CD4-positive, alpha-beta T cell treated with Interleukin-17A for 4 hours (primary cell): ENCODE measurements at places on chromosomes 16 and 17.

DNA sequence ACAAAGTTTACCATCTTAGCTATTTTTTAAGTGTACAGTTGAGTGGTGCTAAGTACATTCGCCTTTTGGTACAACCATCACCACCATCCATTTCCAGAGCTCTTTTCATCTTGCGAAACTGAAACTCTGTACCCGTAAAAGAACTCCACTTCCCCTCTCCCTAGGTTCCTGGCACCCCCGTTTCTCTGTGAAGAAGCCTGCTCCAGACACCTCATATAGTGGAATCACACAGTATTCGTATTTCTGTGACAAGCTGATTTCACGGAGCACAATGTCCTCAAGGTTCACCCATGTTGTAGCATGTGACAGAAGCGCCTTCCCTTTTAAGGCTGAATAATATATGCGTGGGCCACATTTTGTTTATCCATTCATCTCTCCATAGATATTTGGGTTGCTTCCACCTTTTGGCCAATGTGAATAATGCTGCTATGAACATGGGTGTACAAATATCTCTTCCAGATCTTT, 54.2 kb upstream of the MAP3K14 start:
- DNase-seq: no peak

DNA sequence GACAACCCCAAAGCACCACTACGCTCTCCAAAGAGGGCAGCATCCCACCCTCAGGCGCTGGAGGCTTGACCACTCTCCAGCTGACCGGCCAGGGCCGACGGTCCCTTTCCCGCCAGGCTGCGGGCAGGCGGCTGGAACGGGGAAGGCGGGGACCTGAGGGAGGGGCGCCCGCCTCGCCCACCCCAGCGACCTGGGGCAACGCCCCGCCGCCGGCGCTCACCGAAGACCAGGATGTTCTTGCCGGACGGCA, 431 bp downstream of the DYNC1LI2 start:
- DNase-seq: no peak

- no peak for DNase-seq
These were observed 41.4 kb downstream of the SF3B3 start for GRCh38 chr16:70565053-70565452.

DNA sequence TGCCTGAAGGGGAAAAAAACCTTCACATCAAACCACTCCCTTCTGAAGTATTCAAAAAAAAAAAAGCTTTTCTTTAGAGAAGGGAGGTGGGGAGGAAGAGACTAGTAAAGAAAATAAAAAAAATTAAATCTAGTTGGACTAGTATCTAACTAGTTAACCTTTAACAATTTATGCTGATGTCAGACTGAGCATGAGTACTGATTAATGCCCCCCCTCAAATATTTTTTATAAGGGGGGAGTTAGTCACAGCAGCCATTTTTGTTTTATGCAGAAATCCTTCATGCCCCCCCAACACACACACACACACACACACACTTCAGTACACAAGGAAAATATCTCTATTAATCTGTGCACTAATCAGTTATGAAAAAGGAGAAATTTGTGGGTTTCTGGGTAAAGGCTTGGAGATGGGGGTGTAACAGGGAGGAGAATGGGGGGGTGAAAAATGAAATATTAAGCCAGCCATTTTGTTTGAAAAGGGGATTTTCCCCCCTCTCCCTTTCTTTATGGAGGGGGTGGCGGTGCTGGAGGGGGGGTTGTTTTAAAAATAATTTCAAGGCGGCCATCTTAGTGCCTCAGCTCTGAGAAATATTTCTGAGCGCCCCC, 4.7 kb upstream of the CHD3 start:
- peak; percentile 38 for DNase-seq

DNA sequence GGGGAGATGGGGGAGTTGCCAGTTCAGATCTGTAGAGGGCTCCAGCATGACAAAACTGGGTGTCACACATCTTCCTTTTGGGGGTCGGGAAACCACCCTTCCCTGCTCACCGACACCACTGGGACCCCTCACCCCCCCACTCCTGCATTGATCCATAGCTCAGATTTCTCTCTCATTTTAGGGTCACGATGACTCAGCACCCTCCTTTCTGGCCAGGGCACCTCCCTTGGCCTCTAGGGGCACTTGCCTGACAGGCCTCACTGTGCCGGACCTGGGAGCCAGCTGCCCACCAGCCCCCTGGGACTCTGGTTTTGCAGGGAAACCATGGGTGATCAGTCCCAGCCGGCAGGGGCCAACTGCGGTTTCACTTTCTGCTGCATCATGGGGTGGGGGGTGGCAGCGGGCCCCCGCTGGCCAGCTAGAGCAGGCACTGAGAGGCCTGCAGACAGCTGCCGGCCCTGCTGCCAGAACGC, 239.4 kb downstream of the MRTFB start:
- no peak for DNase-seq

- DNase-seq: no peak
These were observed 51.1 kb downstream of the ZNF778 start for GRCh38 chr16:89268585-89268984.

GRCh38 chr17:48471817-48472410, 41.9 kb upstream of the SKAP1 start:
- DNase-seq: no peak

DNA sequence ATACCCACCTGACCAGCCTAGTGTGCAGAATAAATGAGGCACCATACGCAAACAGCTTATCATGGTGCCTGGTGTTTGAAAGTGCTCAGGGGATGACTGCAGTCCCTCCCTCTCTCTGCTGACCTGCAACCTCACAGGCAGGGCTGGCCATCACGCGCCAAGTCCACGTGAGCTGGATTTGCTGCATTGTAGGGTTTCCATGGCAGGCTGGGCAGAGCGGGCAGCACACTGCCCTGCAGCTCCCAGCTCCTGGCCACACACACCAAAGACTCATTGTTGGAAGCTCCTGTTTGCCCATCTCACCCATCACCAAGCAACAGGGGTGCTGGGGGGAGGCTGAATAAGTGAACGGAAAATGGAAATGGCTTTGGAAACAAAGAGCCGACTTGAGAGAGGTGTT, 81.8 kb downstream of the IRX3 start:
- DNase-seq: no peak

GRCh38 chr16:59859676-59860402, 1125.7 kb upstream of the GOT2 start:
- no peak for DNase-seq

DNA sequence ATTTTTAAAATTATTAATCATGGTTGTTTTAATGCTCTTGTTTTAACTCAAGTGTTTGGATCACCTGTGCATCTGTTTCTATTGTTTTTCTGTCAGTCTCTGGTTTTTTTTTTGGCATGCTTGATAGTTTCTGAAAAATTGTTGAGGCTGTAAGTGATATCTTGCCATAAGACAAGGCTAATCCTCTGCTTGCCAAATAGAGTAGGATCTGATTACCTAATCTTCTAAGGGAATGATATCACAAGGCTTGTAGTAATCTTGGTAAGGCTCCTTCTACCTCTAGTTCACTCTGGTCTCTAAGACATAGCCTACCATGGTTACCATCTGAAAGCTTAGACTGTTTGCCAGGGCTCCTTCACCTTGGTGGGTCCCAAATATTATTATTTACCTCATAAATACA, 81.0 kb downstream of the ATF7IP2 start:
- DNase-seq: no peak

DNA sequence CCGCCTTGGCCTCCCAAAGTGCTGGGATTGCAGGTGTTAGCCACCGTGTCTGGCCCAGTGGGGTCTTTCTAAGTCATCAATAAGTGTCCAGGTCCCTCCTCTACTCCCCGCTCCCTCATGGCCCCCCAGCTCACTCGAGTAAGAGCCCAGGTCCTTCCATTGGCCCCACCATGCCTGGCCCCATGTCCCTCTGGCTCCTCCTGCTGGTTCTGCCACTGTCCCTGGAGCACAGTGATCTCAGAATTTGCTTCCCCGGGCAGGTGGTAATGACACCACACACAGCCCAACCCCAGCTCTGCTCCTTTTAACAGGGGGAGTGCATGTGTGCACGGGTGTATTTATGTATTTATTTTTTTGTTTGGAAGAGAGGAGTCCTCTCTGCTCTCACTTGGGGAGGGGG, 19.6 kb downstream of the MGAT5B start:
- no peak for DNase-seq

- DNase-seq: peak; percentile 1
These were observed 809 bp downstream of the C16orf90 start for GRCh38 chr16:3494386-3494973.

DNA sequence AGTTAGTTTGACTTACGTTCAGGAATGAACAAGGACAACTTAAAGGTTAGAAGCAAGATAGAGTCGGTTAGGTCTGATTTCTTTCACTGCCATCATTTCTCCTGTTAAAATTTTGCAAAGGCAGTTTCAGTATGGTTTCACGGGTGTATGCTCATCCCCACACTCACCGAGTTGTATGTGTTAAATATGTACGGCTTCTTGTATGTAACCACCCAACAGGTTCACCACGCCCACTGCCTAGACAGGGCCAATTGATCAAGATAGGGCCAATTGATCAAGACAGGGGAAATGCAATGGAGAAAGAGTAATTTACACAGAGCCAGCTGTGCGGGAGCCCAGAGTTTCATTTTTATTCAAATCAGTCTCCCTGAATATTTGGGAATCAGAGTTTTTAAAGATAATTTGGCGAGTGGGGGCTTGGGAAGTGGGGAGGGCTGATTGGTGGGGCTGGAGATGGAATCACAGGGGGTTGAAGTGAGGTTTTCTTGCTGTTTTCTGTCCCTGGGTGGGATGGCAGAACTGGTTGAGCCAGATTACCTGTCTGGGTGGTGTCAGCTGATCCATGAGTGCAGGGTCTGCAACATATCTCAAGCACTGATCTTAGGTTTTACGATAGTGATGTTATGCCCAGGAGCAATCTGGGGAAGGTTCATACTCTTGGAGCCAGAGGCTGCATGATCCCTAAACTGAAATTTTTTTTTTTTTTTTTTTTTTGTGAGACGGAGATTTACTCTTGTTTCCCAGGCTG, 62.4 kb upstream of the PLCG2 start:
- DNase-seq: peak; percentile 38

DNA sequence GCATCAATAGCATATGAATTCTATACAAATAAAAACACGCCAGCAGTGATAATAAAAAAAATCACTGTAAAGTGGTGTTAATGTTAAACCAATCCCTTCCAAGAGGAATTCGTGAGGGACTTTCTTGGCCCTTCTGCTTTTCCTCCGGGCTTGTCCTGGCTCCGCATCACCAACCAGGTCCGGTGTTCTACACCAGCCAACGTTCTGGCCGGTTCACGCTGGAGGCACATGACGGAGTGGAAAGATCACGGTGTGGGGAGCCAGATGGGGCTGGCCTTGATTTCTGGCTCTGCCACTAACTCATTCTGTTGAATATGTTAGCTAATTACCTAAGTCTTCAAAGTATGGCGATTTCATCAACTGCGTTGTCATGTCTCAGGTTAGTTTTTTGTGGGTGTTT, 1.4 kb upstream of the KRTAP29-1 start:
- no peak for DNase-seq

DNA sequence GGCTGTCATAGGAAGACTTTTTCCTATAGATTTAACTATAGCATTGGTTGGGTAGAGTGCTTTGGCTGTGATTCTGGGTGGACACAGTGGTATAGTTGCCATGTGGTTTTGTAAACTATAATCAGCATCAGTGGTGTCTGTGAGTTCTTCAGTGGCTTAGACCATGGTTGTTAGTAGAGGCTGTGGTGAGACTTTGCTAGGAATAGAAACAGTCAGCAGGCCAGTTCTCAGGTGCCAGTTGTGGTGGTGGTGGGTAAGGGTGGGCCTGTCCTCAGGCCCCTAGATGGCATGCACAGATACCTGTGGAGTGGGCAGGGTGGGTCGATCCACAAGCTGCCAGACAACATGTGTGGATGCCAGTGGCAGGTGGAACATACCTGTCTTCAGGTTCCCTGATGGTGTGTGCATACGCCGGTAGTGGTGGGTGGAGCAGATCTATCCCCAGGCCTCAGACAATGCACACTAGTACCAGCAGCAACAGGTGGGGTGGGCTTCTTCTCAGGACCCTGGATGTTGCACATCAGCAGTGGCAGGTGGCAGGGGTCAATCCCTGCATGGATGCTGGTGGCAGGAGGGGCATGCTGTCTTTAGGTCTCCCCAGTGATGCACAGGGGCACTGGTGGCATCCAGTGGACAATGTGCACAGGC, 28.4 kb upstream of the GINS3 start:
- no peak for DNase-seq

GRCh38 chr17:45677770-45678169, 106.3 kb upstream of the CRHR1 start:
- DNase-seq: no peak

- DNase-seq: no peak
These were observed 4.0 kb downstream of the SRRM2 start for GRCh38 chr16:2756288-2757015.

GRCh38 chr17:72642720-72643119, 449.8 kb downstream of the SLC39A11 start:
- DNase-seq: no peak

DNA sequence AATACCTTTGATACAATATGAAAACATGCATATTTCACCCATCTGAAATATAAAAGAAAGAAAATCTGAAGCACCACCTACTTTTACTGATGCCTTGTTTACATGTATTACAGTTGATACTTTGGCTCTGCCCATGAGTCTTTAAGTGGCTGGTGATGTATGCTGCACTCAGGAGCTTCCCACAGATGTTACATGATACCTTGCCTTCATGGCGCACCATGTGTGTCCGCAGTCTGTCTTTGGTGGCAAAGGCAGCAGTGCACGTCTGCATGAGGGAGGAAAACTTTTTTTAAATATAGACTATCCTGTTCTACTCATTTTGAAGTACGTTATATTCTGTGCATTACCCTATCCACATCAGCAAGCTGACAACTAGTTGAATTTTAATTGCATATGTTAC, 7.5 kb downstream of the VEZF1 start:
- no peak for DNase-seq

GRCh38 chr16:89104930-89105571, 11.4 kb downstream of the ACSF3 start:
- no peak for DNase-seq

DNA sequence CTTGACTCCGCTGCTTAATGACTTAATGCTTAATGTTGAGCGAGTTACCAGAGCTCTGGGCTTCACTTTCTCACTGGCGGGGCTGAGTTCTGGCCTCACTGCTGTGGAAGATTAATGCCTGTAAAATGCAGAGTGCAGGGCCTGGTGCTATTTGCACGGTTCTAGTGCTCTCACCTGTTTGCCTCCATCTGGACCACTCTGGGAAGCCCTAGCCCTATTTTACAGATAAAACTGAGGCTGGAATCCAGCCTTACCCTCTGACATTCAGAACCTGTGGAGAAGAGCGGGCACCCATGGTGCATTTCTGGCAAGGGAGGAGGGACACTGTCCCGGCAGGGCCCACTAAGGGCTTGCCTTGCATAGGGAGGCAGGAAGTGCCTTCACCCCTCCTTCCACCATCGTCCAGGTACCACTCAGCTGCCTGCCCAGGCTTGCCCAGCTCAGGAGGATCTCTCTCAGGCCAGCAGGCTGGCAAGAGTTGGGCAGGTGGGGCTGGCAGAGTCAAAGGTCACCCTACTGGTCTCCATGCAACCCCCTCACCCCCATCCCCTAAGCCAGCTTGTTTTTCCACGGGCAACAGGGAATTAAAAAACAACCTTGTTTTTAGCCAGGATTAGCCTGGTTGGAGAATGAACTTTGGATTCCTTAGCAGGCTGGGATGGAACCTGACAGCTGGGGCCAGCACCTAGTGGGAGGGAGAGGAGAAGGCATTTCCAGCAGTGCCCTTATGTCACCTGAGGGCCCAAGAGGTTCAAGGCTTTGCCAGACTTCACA, 4.1 kb upstream of the UBALD1 start:
- no peak for DNase-seq

GRCh38 chr17:74150428-74151025, 53.0 kb upstream of the RPL38 start:
- DNase-seq: no peak
